CD4-positive, alpha-beta T cell treated with Interleukin-2 at 100 ng/mL for 4 hours (primary cell): ENCODE measurements at places on chromosomes 13 and 19.

DNA sequence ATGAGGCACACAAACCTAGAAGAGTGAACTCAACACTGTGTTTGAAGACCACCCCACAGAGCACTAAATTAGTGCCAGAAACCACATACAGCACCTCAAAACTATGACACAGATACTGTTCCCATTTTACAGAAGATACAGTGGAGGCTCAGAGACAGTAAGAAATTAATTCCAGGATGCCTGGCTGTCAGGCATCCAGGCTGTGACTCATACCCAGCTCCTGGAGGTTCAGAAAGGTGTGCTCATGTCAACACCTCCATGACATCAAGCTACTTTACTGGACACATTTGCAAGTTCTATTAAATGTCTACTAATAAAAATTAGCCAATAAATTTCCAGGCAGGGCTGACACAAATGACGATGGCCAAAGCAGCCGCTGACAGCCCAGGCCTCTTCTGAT, 176.3 kb downstream of the ABCC4 start:
- DNase-seq, result no peak

DNA sequence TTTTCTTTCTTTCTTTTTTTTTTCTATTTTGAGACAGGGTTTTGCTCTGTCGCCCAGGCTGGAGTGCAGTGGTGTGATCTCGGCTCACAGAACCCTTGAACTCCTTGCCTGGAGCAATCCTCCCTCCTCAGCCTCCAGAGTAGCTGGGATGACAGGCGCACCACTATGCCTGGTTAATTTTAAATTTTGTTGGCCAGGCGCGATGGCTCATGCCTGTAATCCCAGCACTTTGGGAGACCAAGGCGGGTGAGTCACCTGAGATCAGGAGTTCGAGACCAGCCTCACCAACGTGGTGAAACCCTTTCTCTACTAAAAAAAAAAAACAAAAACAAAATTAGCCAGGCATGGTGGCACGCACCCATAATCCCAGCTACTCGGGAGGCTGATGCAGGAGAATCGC, 8.7 kb upstream of the SBNO2 start:
- no peak for DNase-seq

DNA sequence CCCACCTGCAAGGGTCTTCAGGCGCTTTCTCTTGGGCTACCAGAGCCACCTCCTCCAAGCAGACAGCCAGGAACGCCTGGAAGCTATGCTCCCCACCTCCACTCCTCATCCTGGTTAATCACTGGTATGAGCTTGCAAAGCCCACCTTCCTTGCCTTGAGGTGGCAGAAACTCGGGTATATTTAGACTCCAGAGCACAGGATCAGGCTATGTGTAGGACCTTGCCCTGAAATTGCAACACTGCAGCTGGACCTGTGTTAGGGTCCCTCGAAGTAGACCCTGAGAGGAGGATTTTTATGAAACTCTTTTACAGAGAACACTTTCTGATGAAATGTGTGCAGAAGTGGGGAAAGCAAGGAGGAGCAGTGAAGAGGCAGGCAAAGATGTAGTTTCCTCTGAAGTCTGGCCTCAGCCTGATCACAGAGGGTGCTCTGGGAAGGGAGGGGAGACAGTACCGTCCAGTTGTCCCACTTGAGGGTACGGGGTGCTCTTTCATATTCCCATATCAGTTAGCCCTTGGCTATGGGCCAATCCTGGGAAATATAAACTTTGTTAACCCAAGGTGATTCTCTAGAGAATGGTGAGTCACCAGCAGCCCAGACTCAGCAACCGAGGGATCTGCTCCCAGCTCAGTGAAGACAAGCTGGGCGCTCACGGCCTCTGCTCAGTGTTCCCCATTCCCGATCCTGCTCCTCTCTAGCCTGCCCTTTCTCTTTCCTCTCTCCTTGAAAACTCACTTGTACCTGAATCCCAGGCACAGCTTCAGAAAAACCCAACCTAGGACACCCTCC, 157.9 kb downstream of the UQCRFS1 start:
- no peak for DNase-seq

DNA sequence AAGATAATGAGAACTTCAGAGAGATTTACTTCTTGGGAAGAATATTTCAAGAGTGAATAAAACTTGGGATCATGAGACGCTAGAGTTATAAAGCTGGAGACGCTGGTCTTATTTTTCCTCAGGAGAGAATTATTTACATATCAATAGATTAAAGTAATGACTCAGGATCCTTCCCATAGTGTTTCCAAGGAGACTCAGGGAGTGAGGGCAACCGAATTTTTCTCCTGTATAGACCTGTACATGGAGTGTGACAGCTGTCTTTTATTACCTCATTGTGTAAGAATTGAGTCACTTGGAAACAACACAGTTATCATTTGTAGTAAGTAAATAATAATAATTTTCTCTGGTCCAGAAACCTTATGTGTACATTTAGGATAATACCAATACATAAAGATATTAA, 1905.5 kb downstream of the OLFM4 start:
- no peak for DNase-seq

DNA sequence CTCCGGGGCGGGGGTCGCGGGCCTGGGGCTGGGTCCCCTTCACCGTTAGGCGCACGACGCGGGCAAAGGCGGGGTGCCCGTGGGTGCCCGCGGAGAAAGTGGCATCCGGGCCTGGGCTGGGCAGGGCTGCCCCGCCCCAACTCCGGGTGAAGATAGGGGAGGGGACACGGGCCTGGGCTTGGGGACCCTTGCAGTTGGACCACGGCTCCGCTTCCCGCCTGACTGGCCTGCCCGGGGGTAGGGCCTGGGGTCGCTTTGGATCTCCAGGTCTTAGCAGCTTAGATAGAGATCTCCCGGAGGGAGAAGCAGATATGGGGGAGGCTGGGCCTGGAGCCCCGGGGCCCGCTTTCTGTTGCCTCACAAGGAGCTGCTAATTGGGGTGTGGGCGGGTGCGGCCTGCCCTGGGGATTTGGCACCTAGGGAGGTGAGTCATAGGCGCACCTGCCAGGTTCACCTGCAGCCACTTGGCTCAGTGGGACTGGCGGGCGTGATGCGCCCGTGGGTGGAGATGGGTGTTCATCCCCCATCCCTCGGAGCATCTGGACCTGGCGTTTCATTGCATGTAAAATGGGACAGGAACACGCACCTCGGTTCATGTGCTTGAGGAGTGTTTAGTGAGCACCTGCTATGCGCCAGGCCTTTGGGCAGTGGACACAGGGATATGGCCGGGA, 585 bp downstream of the MAP1S start:
- DNase-seq, result peak; percentile 49

- DNase-seq, result peak; percentile 45
Observed at GRCh38 chr19:1401138-1401888, at the start of gene GAMT. GAMT (minus strand) TSS chr19:1401542; CDS start chr19:1401476, 66 bp downstream.

GRCh38 chr19:38977445-38978325, 2.1 kb upstream of the FBXO17 start:
- no peak for DNase-seq
